Stimulated activated CD8-positive, alpha-beta memory T cell treated with anti-CD3 and anti-CD28 coated beads, Interleukin-4, amount 100 ng/mL, for 4 hours (primary cell): ENCODE measurements at places on chromosomes 4 and X.

DNA sequence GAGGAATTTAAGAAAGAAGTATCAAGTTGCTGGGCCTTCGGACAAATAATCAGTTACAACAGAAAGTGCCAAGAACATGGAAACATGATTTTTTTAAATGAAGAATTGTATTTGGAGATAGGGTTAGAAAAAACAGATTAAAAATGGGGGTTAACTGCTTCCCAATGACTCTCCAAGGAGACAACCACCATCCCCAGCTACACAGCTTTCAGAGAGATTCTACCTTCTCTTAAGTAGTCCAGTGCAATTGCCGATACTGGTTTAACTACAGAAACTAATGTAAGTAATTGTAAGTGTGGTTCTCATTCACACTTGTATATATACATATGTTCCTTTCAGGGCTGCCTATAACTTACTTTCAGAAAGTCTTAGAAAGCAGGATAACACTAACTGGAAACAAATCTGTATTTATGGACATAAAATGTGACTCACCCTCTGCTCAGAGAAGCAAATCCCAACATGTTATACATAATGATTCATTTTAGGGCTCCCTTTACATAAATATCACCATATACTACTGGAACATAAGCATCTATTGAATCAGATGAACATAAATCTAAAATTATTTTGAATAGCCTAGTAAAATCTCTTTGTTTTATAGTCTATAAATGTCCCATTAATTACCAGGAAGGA, 248.9 kb upstream of the UGT8 start:
- DNase-seq, result no peak

- DNase-seq, result no peak
Measured at GRCh38 chr4:107736037-107736436, 16.0 kb upstream of the PAPSS1 start.

DNA sequence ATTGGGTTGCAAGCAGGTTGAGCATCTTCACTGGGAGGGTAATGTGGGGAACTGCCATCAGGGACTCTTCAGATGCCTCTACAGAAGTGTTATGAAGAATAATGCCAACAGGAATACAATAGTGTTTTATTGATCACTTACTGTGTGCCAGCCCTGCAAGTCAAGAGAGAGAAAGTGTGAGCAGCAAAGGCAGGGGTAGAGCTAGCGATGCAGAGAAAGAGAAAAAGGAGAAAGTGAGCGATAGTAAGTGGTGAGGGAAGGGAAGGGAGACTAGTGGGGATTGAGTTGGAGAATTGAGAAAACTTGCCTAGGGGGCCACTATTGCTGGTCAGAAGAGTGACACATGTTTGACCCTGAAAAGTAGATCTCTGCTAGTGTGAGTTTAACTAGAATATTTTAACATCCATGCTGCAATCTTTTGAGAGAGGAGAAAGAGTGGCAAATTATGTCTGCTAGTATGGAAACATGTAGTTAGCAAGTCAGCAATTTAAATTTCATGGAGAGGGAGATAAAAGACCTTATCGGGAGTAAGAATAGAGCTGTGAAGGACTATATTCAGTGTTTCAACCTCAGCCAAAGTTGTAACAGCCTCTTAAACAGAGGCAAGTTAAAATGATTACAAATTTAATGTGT, 12.2 kb downstream of the AFF1 start:
- DNase-seq, result no peak

GRCh38 chrX:13092455-13092941, 48.1 kb upstream of the FAM9C start:
- peak; percentile 28 for DNase-seq

DNA sequence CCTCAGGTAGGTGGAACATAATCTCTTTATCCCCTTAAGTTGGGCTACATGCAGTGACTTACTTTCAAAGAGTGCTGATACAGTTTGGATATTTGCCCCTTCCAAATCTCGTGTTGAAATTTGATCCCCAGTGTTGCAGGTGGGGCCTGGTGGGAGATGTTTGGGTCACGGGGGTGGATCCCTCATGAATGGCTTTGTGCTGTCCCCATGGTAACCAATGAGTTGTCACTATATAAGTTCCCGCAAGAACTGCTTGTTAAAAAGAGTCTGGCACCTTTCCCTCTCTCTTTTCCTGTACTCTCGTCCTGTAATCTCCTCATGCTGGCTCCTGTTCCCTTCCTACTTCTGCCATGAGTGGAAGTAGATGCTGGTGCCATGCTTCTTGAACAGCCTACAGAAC, 71.3 kb downstream of the GLRA3 start:
- no peak for DNase-seq

DNA sequence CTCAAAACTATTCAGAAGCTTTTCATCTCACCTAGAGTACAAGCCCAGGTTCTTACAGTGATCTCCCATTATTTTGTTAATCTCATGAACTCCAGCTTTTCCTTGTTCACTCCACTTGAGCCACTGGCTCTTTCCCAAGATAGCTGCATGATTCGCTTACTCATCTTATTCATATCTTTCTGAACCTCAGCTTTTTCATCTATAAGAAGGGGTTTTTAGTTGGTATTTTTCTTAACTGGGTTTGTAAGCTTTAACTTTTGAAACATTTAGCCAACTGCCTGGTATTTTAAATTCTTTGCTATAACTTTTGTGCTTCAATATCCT, 24.0 kb downstream of the GIMD1 start:
- no peak for DNase-seq

DNA sequence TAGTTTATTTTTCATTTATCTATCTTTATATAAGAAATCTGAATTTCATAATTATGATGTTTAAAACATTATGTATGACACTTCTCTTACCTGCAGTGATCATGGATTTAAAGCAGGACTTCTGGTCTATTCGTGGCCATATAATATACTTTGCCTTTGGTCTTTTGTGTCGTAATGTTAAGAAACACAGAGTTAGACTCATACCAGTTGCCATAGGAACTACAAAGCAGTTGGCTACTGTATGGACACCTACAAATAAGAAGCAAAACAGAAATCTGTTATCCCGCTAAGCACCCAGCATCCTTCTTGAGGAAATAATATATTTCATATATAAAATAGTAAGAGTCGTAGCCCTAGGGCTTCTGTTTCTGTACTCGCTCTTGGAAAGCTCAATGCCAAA, 4.3 kb downstream of the SEPSECS start:
- no peak for DNase-seq

GRCh38 chrX:21487832-21488231, 113.6 kb downstream of the CNKSR2 start:
- DNase-seq, result no peak

- DNase-seq, result no peak
Measured at GRCh38 chr4:30116401-30116800, 603.8 kb upstream of the PCDH7 start.
